ENCODE measurements at places on chromosomes 5 and 9.

- DNase-seq: no peak
These were observed 64.8 kb downstream of the ZCCHC7 start for GRCh38 chr9:37184905-37185867.

DNA sequence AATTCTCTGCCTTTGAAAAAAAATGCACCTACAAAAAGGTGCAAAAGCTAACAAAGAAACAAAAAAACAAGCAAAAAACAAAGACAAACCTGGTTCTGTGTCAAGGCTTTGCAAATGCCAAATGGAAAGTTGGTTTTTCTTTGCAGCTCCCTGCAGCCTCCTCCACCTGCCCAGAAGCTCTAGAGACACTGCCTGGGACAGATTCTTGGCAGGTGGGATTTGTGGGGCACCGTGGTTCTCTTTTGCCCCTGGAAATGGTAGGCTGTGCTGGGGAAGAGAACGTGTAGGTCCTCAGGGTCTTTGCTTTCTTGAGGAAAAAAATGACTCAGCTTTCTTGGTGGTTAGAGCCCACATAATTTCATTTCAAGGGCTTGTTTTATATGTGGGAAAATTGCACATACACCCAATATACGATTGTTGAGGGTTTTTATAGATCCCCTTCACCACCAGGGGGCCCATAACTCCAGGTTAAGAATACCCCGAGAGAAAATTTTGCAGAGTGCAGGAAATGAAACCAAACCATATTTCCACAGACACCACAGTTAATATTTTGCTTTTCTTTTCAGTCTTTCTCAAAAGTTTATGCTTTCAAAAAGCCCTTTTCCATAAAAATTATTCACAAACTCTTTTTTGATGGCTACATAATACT is 58.7 kb downstream of the NXNL2 start:
- no peak for DNase-seq

GRCh38 chr5:119382169-119382568 is 26.4 kb downstream of the TNFAIP8 start:
- no peak for DNase-seq

DNA sequence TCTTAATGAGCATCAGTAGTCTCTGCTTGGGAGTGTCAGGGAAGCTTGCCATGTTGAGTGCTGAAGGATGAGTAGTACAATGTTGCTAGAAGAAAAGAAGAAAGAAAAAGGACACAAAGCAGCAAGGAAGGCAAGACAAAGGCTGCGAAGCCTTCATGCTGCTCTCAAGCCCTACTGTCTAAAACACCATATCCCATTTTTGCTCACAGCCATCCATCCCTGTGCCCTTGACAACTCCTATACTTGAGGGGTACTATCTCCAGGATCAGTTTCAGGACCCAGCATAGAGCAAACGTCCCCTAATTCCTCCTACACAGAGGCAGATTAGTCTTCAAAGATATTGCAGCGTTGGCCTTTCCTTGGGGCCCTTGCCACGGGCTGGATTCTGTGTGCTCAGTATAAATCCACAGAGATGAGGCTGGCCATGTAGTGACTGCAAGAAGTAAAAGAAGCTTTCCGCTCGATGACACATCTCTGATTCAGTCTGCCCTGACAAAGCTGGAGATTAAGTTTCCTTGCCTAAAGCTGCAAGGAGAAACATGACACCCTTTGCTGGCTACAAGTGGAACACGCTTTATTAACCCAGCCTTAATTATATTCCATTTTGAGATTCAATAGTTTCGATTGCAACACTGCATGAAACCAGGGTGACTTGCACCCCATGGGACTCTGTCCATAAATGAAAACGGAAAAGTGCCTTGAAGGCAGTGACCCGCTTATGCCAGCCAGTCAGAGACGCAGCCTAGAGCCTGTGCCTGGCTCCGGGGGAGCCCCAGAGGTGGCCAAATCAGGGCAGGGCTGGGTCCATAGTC is 304.6 kb downstream of the ACTL7B start:
- no peak for DNase-seq

DNA sequence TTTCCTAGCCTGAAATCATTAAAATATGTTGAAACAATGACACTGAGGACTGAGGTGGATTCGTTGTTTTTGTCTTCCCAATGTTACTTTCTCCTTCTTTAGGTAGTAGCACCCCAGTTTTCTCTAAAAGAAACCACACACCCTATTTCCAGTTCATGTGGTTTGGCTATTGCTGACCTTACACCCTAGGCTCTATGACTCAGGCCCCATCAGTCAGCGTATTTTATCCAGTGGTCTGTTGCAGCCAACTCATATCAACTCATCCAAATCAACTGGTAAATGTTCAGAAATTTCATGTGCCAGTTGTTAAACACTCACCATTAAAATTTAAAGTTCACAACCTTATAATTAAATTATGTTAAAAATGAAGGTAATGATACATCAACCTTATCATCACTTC is 44.6 kb upstream of the NFIB start:
- DNase-seq: no peak

GRCh38 chr9:133634081-133634691 is 2.0 kb upstream of the DBH start:
- no peak for DNase-seq

GRCh38 chr9:70983723-70984295 is 137.6 kb downstream of the TRPM3 start:
- DNase-seq: no peak

DNA sequence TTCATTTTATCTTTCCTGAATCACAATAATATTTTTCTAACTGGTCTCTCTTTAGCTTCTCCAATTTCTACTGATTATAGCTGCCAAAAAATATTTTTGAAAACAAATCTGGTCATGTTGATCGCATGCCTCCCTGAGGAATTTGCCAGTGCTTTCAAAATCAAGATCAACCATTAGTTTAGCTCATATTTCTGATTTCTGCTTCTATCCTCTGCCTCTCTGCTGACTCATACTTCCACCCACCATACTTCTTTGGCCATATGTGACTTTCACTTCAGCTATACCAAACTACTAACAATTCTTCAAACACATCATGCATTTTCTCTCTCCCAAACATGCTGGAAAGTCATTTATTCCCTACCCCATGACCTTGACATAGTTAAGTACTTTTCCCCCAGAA is 636.5 kb downstream of the TLE1 start:
- no peak for DNase-seq

- no peak for DNase-seq
These were observed 52.5 kb upstream of the IL7R start for GRCh38 chr5:35804201-35804653.

DNA sequence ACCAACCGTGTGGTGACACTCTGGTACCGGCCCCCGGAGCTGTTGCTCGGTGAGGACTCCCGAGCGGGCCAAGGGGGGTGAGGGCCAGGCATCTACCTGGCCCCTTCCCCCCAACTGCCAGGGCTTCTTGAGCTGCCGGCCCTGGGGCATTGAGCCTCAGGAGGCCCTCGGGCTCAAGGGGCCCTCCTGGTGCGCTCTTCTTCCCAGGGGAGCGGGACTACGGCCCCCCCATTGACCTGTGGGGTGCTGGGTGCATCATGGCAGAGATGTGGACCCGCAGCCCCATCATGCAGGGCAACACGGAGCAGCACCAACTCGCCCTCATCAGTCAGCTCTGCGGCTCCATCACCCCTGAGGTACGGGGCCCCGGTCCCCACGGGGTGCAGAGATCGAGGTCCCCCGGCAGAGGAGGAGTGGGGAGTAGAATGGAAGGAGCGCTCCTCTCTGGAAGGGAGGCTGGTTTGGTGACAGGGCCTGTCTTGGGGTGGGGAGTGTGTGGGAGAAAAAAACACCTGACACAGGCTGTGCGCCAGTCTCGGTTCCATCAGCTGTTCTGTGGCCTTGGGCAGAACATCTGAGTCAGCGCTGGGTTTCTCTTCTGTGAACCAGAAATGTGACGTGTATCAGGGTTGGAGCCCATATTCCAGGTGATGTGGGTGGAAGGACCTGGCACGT is 2.6 kb downstream of the CDK9 start:
- no peak for DNase-seq

DNA sequence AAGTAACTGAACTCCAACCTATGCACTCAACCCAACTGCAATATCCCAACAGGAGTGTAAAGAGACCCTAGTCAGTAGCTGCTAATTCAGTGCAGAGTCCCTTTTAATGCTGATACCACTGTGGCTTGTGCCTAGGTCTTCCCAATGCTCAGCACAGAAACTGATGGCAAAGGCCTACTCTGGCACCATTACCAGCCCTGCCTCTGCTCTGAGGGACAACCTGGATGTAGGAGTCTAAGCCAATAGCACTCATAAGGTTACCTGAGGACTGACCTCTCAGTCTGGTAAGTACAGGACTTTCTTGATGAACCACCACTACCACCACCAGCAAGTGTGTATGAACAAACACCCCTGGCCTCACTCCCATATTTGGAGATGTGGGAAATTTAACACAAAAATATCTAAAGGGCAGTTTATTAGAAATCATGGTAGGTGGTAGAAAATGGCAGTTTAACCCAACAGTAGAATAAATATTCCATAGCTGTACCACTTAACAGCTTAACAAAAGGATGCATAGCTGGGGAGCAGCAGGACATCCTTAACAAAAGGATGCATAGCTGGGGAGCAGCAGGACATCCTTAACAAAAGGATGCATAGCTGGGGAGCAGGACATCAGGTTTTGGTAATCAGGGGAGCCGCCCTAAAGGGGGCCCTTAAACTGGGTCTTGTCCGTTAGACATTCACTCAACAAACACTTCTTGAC is 11.0 kb upstream of the DNAJA1 start:
- no peak for DNase-seq

DNA sequence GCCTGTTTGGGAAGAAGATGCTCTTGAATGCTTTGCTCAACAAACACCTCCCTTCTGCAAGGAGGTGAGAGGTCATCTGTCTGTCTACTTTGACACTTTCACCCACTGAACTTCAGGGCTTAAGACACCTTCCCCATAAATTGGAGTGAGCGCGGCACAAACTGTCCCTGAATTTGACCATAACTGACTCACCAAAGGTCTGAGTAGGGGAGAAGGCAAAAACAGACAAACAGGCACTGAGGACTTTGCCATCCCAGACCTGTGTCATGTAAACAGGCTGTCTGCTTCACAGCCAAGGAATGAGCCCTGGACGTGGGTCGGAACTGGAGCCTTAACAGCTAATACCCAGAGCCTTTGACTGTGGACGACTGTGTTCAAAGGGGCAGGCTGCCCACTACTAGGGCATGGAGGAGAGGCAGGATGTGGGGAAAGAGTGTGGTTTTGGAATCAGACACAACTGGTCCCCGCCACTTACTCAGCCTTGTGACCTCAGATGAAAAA is 320.9 kb upstream of the KLF4 start:
- DNase-seq: no peak

Measured in cardiac septum (tissue), 1 donor.